ENCODE measurements at places on chromosomes 11 and 22.
A peak's percentile ranks its signal among the peaks of the same experiment; 100 is the strongest.

- DNase-seq = no peak
Measured at GRCh38 chr22:43289531-43289963, 53.6 kb downstream of the SCUBE1 start.

GRCh38 chr11:78414321-78415051, 3.1 kb downstream of the GAB2 start:
- peak; percentile 67 for DNase-seq

GRCh38 chr22:18065256-18065655, 12.5 kb upstream of the PEX26 start:
- DNase-seq = peak; percentile 28

DNA sequence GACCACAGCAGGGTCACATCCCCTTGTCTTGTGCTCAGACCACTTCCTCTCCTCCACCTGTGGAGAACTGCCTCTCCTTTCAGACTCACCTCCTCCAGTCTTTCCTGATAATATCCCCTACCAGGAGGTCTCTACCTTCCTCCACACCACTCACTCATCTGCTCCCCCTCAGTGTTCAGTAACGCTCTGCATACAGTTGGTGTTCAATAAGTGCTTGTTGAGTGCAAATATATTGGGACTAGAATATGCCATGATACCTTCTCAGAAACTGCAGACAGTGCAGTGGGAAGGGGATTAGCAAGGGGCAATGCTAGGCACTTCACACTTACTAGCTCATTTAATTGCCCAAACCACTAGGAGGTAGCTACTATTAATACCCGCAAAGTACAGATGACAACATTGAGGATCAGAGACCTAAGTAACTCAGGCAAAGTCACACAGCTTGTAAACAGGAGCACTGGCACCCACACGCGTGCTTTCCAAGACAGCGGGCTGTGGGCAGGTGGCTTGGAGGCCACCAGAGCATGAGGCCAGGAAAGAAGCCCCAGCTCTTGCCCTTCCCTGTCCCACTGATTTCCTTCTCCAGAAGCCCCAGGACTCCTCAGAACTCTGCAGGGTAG, 8.1 kb upstream of the PDE2A start:
- DNase-seq = no peak

DNA sequence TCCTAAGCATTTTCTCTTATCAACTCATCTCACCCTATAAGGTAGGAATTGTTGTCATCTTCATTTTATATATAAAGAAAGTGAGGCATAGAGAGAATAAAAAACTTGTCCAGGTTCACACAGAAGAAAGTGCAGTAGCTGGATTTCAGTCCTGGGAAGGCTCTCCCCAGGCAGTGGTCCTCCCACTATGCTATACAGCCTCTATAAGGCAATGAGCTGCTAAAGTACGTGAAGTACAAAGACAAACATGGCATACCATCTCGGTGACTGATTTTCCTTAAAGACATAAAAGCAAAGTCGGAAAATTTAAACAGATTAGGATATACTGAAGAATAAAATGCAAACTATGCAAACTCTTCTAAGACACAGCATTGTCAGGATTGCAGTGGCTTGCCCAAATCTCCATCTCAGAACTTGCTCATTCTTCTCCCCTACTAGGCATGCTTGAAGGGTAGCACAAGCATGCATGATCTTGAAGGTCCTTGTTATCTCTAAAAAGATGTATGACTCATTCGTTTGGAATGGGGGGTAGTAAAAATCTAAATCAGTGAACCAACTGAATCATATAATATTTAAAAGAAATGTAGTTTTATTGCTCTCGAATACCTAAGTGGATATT, 97.8 kb upstream of the CSNK2A3 start:
- DNase-seq = no peak

- DNase-seq = peak; percentile 35
Measured at GRCh38 chr22:24359452-24360120, 67.8 kb upstream of the ADORA2A start.

- no peak for DNase-seq
Measured at GRCh38 chr22:50622723-50623327, 5.1 kb downstream of the ARSA start.

Data from hematopoietic multipotent progenitor cell treated with erythropoietin and hydrocortisone succinate and interleukin-3 and kit ligand, for 4 days (in vitro differentiated cells).